ENCODE measurements at places on chromosomes 7 and 10. TPM values are rescaled to one million over a fixed set of nuclear protein-coding genes. Genes with fewer than 3 reads are reported as not detected.

DNA sequence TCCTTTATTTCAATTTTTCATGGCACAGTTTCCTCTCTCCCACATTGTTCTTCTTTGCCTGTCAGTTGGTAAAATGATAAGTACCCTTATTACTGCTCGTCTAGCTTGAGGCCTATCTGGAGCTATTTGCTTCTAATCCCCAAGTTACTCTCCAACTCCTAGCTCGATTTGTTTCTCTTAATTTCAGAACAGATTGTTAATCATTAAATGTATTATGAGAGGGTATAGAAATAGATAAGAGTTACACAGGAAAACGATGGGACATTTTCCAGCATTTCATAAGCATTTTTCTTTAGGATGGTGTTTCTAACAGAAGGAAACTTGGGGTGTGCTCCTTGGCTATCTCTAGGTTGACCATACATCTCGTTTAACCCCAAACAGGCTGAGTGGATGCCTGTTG lies 540.5 kb upstream of the FZD8 start:
- DNase-seq = no peak

DNA sequence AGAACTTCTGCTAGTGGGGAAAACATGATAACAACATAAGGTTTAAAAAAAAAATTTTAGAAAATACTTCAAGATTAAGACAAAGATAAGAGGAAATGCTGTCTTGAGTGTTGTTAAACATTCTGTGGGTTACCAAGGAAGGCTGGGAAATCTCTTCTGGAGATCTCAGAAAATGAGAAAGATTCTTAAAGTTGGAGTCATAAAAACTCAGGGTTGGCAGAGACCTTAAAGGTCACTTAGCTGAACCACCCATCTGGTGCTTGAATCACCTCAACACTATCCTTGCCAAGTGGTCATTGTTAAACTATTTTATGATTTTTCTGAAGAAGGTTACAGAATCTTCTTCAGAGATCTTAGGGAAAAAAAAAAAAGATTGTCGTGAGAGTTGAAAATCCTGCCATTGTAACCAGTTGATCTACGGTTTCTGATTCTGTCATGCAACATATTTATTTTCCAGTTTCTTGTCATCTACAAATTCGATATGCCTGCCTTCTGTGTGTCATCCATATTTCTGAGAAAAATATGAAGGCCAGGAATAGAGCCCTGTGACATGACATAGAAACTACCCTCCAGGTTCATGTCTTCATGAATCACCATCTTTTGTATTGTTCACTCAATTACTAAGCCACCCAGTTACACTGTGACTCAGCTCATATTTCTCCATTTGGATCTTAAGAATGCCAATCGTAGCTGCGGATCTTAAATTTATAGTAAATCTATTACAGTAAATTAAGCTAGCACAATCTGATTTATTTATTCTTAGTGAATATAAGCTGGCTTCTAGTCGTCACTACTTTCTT lies 179.2 kb downstream of the ST7 start:
- no peak for DNase-seq

- no peak for DNase-seq
Observed at GRCh38 chr10:955127-955819, 23.8 kb upstream of the LARP4B start.

DNA sequence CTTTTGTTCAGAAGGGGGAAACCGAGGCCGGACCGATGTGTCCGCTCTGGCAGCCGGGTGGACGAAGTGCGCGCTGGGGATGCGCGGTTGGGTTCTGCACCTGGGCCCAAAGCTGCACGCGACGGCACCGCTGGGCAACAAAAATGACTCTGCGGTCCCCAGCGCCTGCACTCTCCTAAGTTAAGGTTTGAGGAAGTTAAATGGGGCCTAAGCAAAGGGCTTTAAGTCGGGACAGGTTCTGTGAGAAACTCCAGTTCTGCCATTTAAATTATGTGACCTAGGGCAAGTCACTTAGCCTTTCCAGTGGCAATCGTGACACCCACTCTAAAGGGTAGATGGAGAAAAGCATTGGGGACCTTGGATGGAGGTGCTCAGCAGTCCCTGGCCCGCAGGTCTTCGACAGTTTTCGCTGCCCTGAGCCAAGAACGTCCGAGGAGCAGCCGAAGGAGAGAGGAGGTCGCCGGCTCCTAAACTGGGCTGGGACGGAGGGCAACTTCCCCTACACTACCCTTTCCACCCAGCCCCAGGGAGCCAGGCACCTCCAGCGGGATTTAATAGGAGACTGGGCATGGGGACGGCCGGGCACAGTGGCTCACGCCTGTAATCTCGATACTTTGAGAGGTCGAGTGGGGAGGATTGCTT lies 534 bp upstream of the ACBD5 start:
- peak; percentile 62 for DNase-seq

DNA sequence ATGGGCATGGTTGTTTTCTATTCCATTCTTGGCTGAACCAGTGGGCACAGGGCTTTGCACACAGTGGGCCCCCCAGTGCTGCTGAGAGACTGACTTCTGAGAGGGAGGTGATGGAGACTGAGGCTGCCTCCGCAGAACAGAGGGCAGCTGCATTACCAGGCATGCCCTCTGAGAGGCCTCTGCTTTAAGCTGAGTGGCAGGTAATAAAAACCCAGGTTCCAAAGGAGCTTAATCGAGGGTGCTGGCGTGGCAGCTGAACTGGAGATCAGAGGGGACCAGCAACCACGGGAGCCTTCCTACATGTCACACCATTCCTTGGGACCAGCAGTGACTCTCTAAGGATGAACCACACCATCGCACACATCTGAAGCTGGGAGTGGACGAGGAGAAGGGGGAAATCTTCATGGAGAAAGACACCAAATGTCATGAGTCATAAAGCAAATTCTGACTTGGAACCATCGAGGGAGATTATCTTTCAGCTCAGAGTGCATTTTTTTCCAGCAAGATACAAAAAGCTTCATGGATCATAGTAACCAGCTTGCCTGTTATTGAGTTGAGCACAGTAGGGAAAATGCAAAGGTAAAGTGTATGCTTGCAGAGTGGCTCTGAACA lies 24.6 kb downstream of the HIPK2 start:
- no peak for DNase-seq

- no peak for DNase-seq
Observed at GRCh38 chr7:22681852-22682657, 44.9 kb upstream of the IL6 start.

- DNase-seq = no peak
Observed at GRCh38 chr10:88848499-88848898, 3.1 kb downstream of the ANKRD22 start.

- DNase-seq = peak; percentile 75
Observed at GRCh38 chr7:116499168-116500077, at the start of gene CAV2. TSS of gene CAV2 (plus strand) at chr7:116499738. CDS start at chr7:116499782, 44 bp downstream.

DNA sequence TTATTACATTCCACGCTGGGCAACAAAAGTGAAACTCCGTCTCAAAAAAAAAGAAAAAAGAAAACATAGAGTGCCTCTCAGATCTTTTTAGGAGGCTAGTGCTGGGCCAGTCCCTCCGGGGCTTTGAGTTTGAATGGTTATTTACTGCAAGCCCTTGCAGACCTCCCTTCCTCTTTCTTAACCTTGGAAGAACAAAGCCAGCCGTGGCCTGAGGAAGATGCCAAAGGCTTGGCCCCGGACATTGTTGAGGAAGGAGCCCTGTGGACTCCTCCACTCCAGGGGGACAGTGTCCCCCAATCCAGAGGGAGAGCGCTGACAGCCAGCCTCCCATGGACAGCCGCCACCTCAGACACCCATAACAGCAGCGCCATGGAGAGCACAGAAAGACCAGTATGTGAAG lies 5.0 kb downstream of the TSPAN33 start:
- no peak for DNase-seq

- DNase-seq = peak; percentile 21
Observed at GRCh38 chr10:88117869-88118632, 254.6 kb downstream of the PTEN start.

DNA sequence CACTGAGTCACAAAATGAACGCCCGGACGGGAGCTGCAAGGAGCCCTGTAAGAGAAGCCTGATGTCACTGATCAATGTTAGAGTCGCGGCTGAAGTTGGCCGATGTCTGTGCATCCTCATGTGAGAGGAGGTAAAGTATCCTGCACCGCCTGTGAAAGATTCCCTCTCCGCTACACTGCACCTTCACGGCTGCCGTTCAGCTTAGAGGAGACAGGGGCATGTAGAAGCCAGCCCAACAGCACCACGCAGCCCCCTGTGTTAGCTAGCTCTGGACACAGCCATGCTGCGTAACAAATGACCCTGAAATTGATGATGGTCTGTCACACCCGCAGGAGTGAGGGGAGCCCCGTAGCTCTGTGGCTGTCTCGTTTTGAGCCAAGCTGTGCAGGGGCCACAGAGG lies 81.5 kb upstream of the DIP2C start:
- DNase-seq = no peak

GRCh38 chr10:112546474-112546873 lies 99.5 kb downstream of the VTI1A start:
- DNase-seq = no peak

GIMAP5 gene
- total RNA-seq = not detected

BAMBI gene
- 2.2 TPM for total RNA-seq

RASA4B gene
- 0.99 TPM for total RNA-seq

NYAP1 gene
- 1.2 TPM for total RNA-seq

KIAA1549 gene
- total RNA-seq = 4.8 TPM

All from neural progenitor cell (in vitro differentiated cells).